Suppressor macrophage treated with lipopolysaccharide for 4 hours (primary cell): ENCODE measurements at places on chromosomes 2 and 18.
A peak's percentile ranks its signal among the peaks of the same experiment; 100 is the strongest.

DNA sequence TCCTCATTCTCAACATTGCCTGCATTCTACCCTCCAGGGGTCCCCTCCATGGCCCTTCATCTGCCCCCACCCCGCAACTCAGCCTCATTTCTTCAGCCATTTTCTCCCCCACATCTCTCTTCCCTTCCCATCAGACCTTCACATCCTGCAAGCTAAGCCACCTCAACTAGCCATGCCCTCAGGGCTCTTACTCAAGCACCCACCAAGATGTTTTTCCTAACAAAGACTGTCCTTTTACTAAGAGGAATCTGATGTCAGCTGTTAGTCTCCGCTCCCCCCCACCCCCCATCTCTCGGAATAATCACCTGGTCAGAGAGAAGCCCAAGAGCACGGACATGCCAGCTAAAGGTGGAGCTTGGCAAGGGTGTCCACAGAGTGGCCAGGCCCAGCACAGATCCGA, 4.7 kb upstream of the CAPN10 start:
- no peak for DNase-seq

- peak; percentile 87 for DNase-seq
Observed at GRCh38 chr2:238376884-238377391, 49.8 kb upstream of the ASB1 start.

DNA sequence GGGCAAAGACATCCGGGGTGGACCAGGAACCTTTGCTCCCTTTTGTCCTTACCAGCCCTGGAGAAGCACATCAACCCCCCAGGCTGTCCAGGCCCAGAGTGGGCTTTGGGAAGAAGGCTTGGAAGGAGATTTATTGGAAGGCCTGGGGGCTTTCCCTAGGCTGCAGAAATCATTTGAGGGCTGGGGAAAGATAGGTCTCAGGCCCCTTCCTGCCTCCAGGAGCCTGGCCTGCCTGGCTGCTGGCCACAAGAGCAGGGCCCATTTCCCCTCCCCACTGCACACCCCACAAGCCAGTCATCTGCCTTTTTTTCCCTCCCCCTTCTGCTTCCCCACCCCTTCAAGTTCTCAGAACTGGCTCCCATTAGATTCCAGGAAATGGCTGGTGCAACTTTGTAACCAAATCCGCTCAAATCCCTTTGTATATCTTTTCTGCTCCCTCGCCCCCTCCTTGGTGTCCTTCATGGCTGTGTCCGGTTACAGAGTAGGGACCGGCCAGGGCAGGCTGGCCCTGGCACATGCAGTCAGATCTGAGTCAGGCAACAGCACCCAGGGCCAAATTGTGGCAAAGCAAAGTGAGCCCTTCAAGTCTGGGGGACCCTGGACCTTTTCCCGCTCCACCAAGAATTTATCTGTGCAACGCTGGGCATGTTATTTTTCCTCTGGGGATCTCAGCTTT, 20.8 kb upstream of the TNP1 start:
- no peak for DNase-seq

GRCh38 chr18:48051945-48052840, 121.7 kb upstream of the SMAD2 start:
- DNase-seq = no peak

GRCh38 chr2:16322308-16323125, 343.1 kb downstream of the CYRIA start:
- no peak for DNase-seq

GRCh38 chr2:207064128-207064690, 101.5 kb downstream of the KLF7 start:
- no peak for DNase-seq

GRCh38 chr2:12486205-12487118, 230.3 kb upstream of the TRIB2 start:
- DNase-seq = no peak

GRCh38 chr2:46914578-46915230, 902 bp downstream of the MCFD2 start:
- no peak for DNase-seq

DNA sequence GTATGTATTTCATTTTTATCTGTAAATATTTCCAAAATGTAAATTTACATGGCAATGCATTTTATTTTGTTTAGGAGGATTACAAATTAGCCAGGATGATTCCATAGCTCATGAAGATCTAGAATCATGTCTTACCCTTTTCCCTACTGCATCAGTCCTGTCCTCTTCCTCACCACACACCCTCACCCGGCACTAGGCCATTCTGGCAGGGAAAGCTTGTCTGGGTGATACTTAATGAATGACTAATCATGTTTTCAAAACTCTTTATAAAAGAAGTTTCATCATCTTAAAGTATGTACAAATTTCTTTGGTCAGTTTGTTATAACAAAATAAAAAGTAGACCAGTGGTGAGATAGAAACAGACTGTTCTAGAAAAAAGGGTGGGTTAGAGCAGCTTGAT, 283.3 kb upstream of the VWC2L start:
- DNase-seq = no peak

DNA sequence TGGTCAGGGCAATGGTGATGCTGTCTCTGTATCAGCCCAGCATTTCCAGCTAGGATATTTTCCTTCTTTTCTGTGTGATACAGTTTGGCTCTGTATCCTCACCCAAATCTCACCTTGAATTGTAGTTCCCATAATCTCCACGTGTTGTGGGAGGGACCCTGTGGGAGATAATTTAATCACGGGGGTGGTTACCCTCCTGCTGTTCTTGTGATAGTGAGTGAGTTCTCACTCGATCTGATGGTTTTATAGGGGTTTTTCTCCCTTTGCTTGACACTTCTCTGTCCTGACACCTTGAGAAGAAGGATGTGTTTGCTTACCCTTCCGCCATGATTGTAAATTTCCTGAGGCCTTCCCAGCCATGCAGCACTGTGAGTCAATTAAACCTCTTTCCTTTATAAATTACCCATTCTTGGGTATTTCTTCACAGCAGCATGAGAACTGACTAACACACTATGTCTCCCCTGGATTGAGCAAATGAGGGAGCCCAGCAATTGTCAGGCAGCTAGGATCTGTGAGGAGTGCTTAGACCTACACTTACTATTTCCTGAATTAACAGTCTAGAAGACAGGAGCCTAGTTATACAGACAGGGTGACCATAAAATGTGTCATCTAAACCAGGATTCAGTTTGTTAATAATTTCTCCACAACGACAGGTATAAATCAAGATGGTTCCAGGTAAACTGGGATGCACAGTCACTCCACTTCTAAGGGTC, 6.0 kb downstream of the SCN2A start:
- DNase-seq = no peak

DNA sequence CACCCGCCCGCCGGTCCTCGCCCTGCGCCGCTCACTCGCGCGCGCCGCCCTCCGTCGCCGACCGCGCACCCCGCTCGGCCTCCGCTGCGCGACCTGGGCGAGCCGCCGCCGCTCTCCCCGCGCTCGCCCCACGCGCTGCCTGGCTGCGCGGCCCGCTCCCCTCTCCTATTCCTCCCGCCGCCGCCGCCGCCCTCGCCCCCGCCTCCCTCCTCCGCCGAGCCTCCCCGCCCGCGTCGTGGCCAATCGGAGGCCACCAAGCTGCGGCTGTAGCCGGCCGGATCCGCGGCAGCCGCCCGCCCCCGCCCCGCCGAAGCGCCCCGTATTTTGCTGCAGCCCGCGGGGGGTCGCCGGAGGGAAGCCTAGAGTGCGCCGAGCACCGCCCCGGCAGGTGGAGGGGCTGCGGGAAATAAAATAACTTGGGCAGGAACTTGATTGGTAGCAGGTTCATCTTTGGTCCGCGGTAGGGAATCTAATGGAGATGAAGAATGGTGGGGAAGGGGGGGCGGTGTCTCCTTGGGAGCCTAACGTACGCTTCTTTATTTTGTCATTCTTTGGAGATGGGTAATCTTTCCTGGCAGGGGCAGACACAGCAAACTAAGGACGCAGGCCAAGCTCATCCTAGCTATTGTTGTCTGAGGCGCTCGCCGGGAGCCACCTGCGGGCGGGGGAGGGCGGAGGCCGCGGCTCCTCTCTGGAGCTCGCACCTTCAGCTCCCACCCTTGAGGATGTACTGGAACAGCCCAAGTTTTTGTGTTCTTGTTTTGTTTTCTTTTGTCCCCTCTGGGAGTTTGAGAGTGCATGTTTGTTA, 1.1 kb upstream of the CDH2 start:
- no peak for DNase-seq

- no peak for DNase-seq
Observed at GRCh38 chr2:198697218-198697617, 760.5 kb downstream of the SATB2 start.

DNA sequence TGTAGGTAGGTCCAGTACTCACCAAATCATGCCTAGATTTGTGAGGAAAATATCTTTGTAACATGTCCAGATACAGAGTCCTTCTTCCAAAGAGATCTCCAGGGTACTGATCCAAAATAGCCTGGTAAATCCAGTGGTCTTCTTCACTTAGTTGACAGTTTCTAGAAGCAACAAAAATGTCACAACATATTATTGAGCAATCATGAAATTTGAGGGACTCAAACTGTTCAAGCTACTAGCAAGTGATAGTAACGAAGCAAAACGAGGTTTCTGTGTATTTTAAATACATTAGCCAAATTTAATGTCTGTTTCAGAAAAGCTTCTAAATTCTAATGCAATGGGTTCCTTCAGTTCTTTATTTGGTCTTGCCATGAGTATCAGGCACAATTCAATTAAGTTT, 142.8 kb downstream of the CCDC148 start:
- DNase-seq = no peak

GRCh38 chr2:19349911-19350677, 8.3 kb downstream of the OSR1 start:
- peak; percentile 79 for DNase-seq

- no peak for DNase-seq
Observed at GRCh38 chr2:24121469-24121868, 1.7 kb downstream of the PFN4 start.

- peak; percentile 2 for DNase-seq
Observed at GRCh38 chr2:180938451-180938850, 42.0 kb upstream of the UBE2E3 start.

- DNase-seq = no peak
Observed at GRCh38 chr18:8617907-8618306, 8.7 kb downstream of the RAB12 start.

- no peak for DNase-seq
Observed at GRCh38 chr2:106366204-106366885, 101.9 kb downstream of the RGPD3 start.

DNA sequence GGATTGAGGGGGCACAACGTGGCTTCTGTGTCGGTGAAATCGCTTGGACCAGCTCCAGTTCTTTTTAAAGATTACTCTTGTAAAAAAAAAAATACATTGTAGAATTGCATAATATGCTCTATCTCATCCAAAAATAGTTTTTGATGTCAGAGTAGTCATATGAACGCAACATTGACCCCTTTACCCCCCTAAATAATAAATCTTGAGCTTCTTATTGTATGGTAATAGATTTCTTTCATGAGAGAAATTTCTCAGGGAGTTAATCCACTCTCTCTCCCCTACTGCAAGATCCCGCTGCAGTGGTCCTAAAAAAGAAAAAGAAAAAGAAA, 50.2 kb upstream of the PAIP2B start:
- peak; percentile 8 for DNase-seq

- DNase-seq = no peak
Observed at GRCh38 chr2:238821391-238821790, 26.5 kb upstream of the TWIST2 start.

DNA sequence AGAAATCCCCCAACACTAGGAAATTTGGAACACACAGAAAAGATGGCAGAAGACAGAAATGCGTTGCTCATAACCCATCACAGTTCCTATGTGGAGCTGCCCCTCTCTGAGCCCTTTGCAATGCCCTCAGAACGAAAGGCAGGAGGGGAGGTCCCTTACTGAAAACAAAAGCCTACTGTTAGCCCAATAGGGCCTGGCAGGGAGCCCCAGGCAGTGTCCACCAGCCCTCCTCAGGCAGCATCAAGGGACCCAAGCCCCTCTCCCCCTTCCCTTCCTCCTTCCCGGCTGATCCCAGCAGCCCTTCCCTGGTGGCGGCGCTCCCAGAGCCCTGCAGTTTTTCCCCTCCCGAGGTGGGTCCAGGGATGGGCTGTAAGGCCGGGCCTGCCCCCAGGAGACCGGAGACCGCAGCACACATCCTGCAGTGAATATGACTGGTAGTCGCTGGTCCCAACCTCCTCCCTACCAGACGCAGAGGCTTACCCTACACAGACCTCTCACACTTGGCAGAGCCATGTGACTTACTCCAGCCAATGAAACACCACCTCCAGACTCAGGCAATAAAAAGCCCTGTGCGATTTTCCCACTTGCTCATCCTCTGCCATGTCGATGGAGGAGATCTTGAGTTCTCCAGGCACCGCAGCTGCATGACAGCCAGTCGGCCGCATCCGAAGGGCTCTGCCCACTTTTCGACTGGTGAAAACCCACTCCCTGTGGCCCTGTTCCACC, 19.4 kb upstream of the DUSP2 start:
- DNase-seq = no peak

DNA sequence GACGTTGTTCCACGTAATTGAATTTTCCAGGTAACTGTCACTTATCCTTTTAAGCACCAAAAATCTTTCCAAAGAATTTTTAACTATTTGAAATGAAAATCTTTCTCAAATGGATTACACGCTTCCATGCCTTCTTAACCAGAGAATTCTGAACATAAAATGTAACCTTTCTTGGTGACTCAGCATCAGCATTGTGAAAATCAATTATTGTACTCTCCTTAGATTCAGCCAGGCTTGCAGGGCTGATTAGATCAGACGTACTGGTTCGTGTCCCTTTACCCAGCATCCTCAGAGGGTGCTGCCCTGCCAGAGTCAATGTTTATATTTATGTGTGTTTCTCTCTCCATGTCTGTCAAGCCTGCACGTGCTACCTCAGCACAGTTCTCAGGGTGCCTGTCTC, 623.9 kb downstream of the CNTNAP5 start:
- no peak for DNase-seq

DNA sequence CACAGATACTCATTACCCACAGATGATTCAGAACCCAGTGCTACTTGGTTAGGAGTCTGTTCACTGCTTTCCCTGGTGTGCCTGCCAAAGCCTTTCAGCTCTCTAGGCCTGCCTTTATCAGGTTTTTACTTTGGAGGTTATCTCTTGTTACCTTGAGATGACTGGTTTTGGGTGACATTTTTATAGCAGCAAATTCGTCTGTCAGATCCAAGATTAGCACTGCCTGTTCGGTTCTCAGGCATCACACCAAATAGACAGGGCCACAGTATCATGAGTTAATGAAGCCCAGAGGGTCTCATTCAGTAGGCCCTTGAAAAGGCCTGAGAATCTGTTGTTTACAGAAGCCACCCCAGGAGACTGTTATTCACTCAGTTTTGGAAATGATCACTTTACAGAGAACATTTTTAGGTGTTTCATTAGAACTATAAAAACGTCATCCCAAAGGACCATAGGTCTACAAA, 121.2 kb downstream of the OSBPL6 start:
- no peak for DNase-seq

DNA sequence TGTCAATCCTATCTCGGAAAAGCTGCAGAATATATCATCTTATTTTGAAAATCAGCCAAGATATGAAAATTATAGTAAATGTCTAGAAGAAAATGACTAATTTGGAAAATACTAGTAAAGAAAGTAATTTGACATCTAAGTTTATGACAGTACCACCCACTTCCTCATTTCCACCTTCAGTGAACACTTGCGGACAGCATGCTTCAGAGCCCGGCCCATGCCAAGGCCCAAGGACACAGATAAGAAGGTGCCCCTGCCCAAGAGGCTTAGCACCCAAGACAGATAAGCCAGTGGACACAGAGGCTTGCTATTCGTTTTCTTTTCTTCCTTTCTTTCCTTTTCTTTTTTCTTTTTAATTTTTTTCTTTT, 4.8 kb upstream of the KCNG2 start:
- DNase-seq = peak; percentile 82

GRCh38 chr2:17839959-17840358, 23.7 kb downstream of the MSGN1 start:
- no peak for DNase-seq

GRCh38 chr2:168053676-168054075, 193.7 kb downstream of the STK39 start:
- DNase-seq = no peak
